ENCODE measurements at places on chromosomes 12 and 14.

DNA sequence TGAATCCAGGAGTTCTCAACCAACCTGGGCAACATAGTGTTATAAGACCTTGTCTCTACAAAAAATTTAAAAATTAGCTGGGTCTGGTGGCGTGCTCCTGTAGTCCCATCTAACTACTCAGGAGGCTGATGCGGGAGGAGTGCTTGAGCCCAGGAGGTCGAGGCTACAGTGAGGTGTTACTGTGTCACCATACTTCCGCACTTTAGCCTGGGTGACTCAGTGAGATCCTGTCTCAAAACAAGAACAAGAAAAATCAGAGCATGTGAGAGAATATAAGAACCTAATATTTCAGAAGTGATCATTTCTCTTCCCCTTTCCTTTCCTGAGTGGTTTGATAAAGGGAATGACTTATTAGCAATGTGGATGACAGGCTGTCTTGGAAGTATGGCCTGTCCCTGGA is 9.5 kb downstream of the TRAF3 start:
- DNase-seq: no peak

DNA sequence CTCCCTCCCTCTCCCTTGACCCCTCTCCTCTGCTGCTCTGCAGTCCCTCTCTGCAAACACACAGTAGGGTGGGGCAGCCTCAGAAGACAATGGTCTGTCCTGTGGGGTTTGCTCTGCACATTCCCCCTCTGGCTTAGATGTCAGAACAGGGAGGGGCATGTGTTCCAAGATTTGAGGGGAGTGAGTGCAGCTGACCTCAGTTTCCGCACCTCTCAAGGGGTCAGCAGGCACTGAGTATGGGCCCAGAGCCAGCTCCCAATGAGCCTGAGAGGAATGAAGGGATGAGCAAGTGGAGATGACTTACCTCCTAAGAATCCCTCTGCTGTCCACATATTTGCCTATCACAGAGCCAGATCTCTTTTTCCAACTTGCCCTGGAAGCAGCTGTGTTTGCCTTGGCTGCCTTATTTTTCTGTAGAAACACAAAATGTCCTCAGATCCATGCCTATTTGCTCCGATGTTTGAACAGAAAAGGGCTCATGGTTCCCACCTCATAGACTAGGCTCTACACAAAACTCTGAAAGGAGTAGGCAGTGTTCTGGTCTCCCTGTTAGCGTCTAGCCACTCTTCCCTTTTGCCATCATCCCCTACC is 111.4 kb downstream of the CRACR2A start:
- no peak for DNase-seq

GRCh38 chr14:48670939-48671338 is 915.2 kb downstream of the RPS29 start:
- no peak for DNase-seq

DNA sequence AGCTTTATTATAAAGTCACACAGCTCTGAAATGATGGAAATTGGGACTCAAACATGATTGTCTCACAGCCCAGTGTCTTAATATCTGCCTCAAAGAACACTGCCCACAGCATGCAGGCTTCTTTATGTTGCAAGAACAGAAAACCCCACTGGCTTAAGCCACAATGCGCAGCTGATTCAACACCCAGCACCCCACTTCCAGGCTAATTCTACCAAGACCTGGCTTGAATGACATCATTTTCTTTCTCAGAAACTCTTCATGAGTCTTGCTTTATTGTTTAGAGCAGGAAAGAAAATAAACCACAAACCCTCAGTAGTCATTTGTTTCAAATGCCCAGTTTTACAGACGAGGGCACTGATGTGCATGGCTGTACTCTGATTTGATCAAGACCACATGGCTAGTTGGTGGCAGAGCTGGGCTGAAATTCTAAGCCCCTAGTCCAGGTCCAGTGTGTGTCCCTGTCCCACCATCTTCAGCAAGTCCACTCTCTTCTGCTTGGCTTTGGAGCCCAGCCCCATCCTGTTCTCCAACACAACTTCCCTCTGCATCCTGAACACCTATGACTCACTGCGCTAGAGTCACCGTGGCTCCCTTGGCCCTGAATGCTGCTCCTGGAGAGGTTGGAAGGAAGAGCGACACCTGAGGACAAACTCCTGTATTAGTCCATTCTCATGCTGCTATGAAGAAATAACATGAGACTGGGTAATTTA is 50.3 kb upstream of the SRSF5 start:
- DNase-seq: no peak

GRCh38 chr14:99213527-99213971 is 58.4 kb downstream of the BCL11B start:
- no peak for DNase-seq

DNA sequence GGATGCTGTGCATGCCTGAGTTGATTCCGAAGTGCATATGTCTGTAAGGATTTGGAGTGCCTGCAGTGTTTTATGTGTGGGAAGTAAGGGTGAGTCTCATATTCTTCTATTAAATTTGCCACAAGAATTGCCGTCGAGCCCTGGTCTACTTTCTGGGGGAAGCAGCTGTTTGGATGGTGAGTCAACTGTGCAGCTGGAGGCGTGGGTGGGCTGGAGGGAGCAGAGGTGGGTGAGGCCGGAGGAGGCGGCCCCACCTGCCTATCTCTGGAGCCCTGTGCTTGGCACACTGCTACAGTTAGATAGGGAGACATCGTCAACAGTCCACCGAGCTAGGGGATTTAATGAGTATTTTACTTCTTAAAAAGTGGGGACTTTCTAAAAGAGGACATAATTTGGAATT is 9.7 kb downstream of the GLRX5 start:
- DNase-seq: no peak

GRCh38 chr12:116276652-116277466 is 634 bp downstream of the MED13L start:
- peak; percentile 73 for DNase-seq

DNA sequence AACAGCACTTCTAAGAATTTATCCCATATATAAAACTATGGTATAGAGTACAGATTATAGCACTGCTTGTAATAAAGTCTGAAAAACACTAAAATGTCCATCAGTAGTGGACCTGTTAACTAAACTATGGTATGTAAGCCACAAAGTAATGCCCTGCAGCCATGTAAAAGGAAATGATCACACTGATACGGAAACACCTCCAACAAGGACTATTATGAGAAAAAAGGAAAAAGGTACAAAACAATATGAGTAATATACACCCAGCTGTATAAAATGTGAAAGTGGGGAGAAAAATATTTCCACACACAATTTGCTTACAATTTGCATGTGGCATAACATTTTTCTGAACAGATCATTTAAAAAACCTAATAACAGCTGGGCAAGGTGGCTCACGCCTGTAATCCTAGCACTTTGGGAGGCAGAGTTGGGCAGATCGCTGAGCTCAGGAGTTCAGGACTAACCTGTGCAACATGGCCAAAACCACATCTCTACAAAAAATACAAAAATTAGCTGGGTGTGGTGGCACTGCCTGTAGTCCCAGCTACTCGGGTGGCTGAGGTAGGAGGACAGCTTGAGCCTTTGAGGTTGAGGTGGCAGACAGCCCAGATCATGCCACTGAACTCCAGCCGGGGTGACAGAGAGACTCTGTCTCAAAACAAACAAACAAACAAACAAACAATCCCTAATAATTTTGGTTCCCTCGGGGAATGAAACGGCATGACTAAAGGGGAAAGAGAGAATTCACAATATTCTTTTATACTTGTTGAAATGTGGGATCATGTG is 250.5 kb downstream of the MED13L start:
- no peak for DNase-seq

DNA sequence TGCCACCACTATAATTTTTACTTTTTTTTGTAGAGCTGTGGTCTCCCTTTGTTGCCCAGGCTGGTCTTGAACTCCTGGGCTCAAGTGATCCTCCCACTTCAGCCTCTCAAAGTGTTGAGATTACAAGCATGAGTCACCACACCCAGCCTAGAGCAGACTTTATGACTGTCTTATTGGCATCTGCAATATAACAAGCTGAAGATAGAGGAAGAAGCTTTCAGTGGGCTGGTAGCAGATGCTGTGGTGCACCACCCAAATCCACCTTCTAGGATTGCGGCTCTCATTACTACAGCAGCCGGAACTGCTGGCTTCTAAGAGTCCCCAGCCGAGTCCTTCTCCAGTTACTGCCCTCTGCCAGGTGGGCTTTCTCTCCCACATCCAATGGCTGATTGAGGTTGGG is 7.6 kb upstream of the STK38L start:
- DNase-seq: no peak

DNA sequence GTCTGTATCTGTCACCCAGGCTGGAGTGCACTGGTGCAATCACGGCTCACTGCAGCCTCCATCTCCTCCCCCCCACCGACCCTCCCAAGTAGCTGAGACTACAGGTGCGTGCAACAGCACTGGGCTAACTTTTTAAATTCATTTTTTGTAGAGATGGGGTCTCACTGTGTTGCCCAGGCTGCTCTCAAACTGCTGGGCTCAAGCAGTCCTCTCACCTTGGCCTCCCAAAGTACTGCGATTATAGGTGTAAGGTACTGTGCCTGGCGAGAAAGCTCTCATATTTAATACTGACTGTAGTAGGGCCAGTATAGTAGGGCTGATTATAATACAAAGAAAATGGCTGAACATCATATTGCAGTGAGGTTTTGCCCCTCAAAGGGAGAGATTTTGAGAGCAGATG is 2.4 kb downstream of the RIC8B start:
- DNase-seq: no peak
